CD8-positive, alpha-beta T cell (primary cell): ENCODE measurements at places on chromosomes 6 and 20.

- DNase-seq, result no peak
Observed at GRCh38 chr20:37885042-37885441, 17.9 kb upstream of the VSTM2L start.

DNA sequence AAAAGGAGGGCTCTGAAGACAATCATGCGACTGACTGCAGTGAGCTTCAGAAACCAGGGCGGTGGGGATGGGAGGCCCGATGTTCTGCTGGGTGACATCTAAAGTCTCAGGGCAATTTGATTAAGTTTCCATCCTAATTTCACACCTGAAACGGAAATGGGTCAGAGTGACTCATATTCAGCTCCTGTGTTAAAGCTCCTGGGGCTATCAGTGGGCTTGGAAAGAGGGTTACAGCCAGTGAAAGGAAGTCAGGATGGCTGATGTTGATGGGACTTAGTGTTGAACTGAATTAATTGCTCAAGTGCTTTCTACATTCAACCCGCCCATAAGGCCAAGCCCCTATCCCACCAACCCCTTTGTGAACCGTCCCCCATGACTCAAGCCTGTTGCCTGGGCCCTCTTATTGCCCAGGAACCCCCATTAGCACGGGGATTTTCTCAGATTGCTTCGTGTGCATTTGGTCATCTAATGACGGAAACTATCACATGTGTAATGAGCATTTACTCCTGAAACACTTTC is 47.1 kb upstream of the TBC1D7 start:
- DNase-seq, result peak; percentile 11

- no peak for DNase-seq
Observed at GRCh38 chr6:15284743-15285142, 38.9 kb downstream of the JARID2 start.

- DNase-seq, result no peak
Observed at GRCh38 chr6:11161031-11161956, 49.8 kb upstream of the ERVFRD-1 start.

GRCh38 chr20:18164356-18164755 is 26.7 kb downstream of the KAT14 start:
- DNase-seq, result no peak

DNA sequence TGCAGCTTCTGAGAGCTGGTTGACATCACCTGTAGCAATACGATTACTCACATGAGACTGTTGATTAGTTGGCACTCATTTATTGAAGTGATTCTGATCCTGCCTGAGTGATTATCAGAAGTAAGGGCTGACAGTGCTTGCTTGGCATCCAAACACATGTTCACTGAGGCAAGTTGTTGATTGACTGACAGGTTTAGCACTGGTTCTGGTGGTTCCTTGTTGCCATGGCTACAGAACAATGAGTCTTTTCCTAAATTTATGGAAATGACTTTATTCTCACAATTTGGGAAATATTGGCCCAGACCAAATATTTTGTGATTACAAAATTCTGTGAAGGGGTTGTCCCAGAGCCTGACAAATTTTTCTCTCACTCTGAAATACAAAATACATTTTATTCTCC is 146.0 kb upstream of the RAB32 start:
- DNase-seq, result no peak

DNA sequence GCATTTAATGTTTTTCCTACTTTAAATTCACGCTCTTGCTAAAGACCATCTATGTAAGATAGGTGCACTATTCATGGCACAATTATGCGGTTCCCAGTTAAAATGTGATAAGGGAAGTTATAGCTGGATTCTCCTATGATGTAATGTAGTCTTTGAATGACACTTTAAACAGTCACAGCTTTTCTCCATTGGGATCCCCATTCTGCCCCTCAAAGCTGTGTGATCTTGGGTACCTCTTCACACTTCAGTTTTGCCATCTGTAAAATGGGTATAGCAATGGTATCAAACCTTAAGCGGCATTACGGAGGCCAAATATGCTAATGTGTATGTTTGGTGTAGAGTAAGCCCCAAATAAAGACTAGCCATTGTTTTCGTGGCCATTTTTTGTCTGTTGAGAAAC is 64.7 kb upstream of the ZNF217 start:
- no peak for DNase-seq

GRCh38 chr6:104521176-104521575 is 338.5 kb downstream of the HACE1 start:
- DNase-seq, result no peak

GRCh38 chr6:52537001-52537753 is 39.7 kb downstream of the TRAM2 start:
- DNase-seq, result no peak

- no peak for DNase-seq
Observed at GRCh38 chr20:17179840-17180239, 47.0 kb upstream of the PCSK2 start.

DNA sequence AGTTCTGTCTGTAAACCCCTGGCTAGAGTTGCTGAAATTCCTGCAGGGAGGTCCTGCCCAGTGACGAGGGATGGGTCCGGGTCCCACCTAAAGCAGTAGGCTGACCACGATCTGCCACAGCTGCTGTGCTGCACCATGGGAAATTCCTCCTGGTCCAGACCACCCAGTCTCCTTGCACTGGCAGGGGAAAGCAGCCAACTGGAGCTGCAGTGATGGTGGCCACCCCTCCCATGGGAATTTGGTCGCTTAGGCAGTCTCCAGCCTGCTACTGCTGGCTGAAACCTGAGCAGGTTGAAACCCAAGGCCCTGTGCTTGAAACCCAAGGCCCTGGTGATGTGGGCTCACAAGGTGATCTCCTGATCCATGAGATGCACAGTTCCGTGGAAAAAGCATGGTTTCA is 23.9 kb upstream of the MOXD1 start:
- DNase-seq, result no peak

DNA sequence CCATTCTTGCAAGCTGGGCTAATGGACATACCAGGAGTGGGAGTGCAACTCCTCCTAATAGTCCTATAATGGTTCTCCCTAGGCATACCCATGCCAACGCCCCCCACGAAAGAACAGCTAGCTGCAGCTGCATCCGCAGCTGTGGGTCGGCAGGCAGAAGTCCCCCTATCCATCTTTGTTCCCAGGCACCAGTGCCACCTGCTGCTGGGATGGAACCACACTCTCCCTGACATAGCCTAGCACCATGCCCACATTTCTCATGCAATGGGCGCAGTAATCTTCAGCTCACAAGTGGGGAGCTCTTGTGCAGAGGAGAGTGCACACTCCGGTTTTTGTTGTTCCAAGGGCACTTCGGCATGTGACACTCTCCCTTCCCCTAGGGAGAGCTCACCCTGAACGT is 567.8 kb downstream of the GRIK2 start:
- DNase-seq, result no peak

- DNase-seq, result peak; percentile 56
Observed at GRCh38 chr6:110063594-110064263, 85.6 kb downstream of the GPR6 start.

GRCh38 chr6:160122744-160123143 is 1.1 kb downstream of the SLC22A1 start:
- DNase-seq, result no peak

DNA sequence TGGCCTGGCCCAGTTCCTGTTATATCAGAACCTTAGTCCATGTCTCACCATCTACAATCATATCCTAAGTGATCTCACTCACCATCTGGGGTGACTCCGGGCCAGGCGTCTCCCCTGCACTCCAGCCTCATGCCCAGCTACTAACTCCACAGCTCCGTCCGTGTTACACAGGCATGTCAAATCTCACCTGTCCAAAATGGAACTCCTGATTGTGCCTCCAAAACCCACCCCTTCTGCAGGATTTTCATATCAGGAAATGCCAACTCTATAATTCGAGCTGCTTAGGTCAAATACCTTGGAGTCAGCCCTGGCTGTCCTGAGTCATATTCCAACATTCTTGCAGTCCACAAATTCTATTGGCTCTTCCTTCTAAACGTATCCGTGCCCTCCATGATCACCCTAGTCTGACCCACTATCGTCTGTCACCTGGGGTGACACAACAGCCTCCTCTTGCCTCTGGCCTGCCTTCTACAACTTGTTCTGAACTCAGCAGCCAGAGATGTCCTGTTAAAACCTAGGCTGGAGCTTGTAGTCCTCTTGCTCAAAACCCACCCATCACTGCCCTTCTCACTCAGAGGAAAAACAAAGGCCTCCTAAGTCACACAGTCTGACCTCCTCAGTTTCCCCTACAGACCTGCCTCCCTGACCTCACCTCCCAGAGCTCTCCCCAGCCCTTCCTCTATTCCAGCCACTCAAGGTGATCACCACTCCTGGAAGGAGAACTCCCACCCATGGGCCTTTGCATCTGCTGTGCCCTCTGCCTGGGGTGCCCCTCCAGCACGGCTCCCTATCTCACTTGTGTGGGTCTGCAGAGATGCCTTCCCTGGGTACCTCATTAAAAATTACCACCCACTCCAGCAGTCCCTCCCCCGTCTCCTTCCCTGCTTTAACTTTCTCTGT is 85.3 kb upstream of the SIRPA start:
- DNase-seq, result peak; percentile 35

GRCh38 chr6:7922596-7922995 is 12.0 kb upstream of the TXNDC5 start:
- no peak for DNase-seq

GRCh38 chr6:18121580-18122127 is 823 bp downstream of the NHLRC1 start:
- DNase-seq, result no peak

DNA sequence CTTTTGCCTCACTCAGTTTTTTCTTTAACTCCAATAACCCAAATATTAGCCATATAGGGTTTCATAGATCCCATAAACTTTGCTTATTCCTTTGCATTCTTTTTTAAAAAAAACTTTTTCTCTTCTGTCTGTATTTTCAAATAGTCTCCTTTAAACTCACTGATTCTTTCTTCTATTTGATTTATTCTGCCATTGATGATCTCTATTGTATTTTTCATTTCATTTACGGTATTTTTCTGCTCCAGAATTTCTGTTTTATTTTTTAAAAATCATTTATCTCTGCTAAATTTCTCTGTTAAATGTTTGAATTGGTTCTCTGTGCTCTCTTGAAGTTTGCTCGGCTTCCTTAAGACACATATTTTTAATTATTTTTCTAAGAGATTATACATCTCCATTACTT is 573.3 kb upstream of the MAN1A1 start:
- DNase-seq, result no peak

DNA sequence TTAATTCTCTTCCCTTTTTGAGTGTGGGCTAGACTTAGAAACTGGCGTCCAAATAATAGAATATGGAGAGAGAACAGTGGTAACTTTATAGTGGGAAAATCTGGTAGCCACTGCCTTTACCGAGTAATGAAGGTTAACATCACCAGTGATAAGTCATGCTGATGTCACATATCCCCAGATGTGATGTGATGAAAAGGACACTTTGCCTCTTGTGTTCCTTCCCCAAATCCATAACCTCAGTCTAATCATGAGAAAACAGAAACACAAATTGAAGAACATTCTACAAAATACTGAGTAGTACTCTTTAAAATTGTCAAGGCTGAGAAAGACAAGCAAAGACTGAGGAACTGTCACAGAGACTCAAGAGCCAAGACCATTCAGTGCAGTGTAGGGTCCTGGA is 17.8 kb downstream of the ANKS1A start:
- DNase-seq, result no peak

GRCh38 chr6:121959501-121959900 is 440.0 kb upstream of the HSF2 start:
- DNase-seq, result no peak

DNA sequence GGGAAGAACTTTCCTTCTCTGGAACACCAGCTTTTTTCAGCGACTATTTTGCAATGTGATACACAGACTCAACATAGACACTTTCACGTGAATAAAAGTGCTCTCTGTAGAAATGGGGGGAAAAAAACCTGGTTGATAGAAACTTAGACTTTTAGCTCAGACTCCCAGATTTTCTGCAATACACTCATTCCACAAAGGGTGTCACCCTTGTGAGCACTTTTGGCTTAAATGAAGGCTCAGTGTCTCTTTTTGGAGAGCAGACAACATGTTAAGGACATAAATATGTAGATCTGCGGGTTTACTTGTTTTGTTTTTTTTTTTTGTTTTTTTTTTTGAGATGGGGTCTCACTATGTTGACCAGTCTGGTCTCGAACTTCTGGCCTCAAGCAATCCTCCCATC is 579.6 kb downstream of the PTPRT start:
- DNase-seq, result no peak

DNA sequence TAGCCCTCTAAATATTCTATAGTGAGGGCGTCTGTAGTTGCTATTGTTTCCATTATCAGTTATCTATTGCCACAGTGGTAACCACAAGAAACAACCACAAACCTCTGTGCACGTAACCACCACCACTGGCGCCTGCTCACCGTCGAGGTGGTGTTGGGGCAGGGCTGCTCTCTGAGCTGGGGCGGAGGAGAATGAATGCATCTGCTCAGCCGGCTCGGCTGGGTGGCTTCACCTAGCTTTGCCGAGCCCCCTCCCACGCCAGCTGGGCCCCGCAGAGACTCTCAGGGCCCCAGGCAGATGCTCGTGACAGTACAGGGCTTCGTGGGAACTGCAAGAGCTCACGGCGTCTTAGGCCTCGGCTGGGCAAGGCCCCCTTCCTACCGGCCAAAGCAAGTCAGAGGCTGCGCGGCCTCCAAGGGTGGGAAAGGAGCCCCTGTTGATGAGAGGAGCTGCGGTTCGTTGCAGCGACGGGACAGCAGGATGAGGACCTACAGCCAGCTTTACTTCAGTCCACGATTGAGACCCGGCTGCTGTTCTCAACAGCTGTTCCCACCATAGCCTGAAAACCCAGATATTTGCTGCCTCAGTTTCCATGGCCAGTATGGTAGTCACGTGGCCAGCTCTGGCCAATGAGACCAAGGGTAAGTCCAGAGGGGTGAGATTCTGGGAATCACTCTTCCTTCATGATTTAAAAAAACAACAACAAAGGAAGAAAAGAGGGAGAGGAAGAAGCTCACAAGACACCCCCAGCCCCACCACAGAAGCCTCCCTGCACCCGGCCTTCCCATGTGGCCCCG is 120.2 kb upstream of the AFDN start:
- DNase-seq, result peak; percentile 38
